Activated T-cell treated with anti-CD3 and anti-CD28 coated beads, Interleukin-2, amount 50 U/mL, for 48 hours (primary cell): ENCODE measurements at places on chromosomes 5 and 9.

- DNase-seq: no peak
Measured at GRCh38 chr5:74787424-74787823, 20.4 kb downstream of the NSA2 start.

DNA sequence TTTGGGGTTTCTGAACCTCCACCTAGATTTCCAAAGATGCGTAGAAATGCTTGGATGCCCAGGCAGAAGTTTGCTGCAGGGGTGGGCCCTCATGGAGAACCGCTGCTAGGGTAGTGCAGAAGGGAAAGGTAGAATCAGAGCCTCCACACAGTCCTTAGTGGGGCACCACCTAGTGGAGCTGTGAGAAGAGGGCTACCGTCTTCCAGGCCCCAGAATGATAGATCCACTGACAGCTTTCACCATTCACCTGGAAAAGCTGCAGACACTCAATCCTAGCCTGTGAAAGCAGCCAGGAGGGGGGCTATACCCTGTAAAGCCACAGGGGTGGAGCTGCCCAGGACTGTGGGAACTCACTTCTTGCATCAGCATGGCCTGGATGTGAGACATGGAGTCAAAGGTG, 13.3 kb upstream of the HSDL2 start:
- DNase-seq: no peak

DNA sequence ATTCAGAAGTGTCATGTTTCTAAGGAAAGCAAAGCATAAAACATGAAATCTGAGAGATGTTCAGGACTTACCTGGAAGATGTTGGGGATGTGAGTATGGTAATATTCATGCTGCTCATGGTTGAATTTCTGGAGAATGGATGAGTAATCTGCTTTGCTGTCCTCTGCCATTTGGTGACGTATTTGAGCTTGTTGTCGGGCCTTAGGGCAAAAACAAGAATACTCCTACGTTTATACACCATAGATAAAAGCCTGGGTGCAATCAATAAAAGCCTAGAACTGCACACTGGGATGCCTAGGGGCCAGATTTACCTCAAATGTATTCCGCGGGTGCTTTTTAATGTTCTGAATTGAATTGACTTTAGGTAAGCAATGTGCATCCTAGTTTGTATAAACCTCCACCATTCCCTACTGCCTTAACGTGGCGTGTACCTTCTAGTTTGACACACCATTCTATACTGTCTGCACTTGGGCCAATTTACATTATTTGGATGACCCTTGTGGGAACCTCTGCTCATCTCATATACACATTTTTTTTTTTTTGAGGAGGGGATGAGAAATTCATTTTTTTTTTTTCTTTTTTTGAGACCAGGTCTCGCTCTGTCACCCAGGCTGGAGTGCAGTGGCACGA, 94.4 kb downstream of the USP20 start:
- DNase-seq: no peak

GRCh38 chr9:71602652-71603051, 165.7 kb downstream of the CEMIP2 start:
- no peak for DNase-seq

DNA sequence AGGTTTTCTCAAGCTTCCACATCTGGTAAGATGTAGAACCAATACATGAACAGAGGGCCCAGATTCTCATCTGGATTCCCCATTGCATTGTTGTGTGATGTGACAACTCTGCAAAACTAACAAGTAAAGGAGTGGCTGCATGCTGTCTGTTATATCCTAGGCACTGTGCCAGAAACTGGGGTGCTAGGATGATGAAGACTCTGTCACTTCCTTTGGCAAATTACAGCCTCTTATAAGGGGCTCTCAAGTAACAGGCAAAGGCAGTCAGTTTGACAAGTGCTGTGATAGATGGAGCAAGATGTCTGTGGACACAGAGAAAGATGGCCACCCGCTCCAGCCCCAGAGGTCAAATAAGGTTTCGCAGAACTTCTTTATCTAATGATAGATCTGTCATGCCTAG, 115.7 kb downstream of the PAPPA start:
- no peak for DNase-seq

DNA sequence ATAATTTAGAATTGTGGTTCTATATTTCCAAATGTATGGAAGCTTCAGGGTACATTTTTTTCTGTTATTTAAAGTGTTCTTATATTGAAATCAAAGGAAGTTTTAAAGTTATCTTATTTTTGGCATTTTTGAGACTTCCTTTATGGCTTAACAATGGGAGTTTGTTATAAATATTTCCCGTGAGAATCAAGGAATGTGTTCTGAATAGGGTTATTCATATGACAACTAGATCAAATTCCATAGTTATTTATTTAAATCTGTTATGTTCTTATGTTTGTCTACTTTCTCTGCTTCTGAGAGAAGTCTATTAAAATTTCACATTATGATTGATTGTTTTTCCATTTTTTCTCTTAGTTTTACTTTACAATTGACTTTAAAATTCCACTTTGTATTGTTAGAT, 135.1 kb downstream of the ADAMTS16 start:
- no peak for DNase-seq

DNA sequence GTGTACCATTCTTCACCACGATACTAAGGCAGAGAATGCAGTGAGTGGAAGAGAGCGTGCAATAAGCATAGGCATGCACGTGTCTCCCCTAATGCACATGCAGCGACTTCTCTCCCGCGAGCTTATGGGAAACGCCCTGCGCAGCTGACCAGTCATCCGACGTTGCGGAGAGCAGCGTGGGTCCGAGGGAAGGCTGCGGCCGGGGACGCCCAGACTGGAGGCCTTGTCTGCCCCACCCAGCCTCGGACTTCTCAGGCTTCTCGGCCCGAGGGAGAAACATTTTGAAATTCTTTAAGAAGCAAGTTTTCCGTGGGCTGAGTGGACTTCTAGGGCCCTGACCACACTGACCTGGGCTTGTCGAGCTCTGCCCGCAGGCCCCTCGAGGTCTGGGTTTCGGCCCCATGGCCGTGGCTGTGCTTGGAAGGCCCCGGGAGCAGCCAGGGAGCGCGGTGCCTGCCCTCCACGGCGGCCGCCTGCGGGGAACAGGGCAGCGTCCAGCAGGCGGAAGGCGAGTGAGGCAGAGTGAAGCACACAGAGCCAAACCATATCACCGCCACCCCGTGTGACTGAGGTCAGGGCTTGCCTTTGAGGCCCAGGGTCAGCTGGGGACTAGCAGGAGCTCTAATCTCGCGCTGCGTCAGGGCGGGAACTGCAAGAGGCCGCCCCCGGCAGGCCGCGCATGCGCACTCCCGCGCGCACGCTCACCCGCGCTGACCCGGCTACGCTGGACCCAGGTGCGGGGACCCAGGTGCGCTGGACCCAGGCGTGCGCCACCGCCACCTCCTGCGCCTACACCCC, 60.0 kb upstream of the IRX1 start:
- DNase-seq: no peak

GRCh38 chr9:4781408-4781807, 11.3 kb upstream of the RCL1 start:
- no peak for DNase-seq

DNA sequence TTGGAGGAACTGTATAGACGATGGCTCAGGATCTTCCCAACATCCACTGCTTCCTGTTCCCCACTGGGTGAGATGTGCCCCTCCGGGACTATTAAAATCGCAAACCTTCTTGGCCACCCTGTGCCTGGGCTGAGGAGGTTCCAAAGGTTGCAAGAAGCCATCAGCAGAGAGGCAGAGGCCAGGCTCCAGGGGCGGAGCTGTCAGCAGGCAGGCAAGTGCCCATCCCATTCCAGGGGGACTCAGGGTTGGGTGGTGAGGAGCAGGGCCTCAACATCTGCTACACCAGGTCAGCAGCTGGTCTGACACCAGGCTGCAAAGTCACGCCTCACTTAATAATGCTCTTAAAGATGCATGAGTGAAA, 2.2 kb downstream of the BTNL3 start:
- no peak for DNase-seq

GRCh38 chr9:91905237-91905650, 44.8 kb downstream of the ROR2 start:
- no peak for DNase-seq

DNA sequence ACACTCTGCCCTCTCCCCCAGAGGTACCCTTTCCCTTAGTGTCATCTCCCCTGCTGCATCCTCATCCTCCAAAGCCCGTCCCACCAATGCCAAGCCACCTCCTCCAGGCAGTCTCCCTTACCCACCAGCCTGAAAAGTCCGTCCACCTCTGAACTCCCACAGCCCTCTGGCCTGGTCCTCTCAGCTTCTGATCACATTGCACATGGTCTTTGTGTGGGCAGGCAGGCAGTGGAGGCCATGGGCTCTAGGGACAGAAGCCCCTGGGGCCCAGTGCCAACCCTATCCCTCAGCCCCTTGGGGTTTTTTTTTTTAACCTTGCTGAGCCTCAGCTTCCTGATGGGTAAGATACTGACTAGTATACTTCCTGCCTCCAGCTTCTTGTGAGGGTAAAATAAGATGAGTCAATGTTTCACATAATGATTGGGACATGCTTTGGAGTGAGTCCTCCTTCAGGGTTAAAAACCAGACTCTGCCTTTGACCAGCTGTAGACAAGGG, 19.4 kb downstream of the CSF1R start:
- DNase-seq: no peak

- DNase-seq: no peak
Measured at GRCh38 chr5:158265346-158265745, 406.4 kb upstream of the CLINT1 start.
